ENCODE measurements at places on chromosomes 12 and 14. TPM values are rescaled to one million over a fixed set of nuclear protein-coding genes. Genes with fewer than 3 reads are reported as not detected.
A peak's percentile ranks its signal among the peaks of the same experiment; 100 is the strongest.

DNA sequence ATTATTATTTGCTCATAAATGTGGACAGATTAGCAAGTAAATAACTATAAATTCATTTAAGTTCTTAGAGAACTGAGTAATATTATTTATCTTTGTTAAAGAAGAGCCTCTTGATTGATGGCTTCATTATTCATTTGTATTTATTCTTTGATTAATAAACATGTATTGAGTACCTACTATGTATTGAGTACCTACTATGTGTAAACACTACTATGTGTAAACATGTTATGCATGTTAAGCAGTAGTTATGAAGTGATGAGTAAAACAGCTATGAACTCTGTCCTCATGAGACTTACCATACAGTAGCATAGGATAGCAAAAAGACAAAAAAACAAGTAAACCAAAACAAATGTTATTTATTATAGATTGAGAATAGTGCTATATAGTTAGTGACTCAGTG, 61.9 kb downstream of the MNAT1 start:
- DNase-seq = no peak

KLRB1 gene
- 3.0 TPM for total RNA-seq

PRMT5 gene
- 55.0 TPM for total RNA-seq

GMFB gene
- total RNA-seq = 34.4 TPM

GRCh38 chr14:59280961-59281360, 92.5 kb downstream of the DAAM1 start:
- DNase-seq = no peak

- DNase-seq = no peak
Observed at GRCh38 chr12:109065154-109065852, 12.9 kb downstream of the USP30 start.

DNA sequence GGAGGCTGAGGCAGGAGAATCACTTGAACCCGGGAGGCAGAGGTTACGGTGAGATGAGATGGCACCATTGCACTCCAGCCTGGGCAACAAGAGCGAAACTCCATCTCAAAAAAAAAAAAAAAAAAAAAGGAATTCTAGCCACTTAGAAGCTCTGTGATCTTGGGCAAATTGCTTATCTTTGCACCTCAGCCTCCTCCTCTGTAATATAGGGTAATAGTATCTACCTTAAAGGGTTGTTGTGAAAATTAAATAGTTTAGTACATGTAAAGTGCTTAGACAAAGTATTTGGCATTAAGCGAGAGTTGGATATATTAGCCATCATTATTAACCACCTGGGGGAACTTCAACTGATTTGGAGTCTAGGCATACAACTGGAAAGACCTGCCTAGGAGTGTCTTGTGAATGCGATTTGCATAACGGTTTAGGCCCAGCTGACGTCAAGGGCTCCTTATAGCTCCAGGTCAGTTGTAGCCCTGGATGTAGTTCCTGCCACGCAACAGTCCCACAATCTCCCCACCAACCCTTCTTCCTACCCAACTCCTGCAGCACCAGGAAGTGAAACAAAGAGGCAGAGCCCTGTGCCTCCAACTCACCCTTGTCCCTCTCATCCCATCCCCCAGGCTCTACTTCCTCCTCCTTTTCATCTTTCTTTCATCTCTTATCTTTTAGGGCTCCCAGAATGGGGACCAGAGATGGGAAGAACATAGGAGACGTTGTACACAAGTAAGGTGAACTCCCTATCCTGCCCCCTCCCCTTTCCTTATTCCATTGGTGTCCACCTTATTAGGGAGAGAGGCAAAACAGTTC, 2.1 kb upstream of the IL23A start:
- no peak for DNase-seq

POTEG gene
- total RNA-seq = not detected

DNA sequence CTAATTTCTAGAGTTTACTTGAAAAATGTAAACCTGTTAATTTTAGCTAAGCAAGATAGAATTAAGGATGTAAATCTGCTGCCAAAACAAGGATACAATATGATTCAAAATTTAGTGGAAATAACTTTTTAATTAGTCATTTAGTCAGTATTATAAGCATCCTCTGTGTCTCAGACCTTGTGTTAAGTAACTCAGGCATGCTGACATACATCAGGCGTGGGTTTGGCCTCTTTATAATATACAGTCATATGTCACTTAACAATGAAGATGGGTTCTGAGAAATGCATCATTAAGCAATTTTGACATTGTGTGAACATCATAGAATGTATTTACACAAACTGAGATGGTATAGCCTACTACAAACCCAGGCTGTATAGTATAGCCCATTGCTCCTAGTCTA, 386.9 kb downstream of the ZFP36L1 start:
- no peak for DNase-seq

- DNase-seq = no peak
Observed at GRCh38 chr14:27727251-27727770, 1039.3 kb upstream of the FOXG1 start.

DNA sequence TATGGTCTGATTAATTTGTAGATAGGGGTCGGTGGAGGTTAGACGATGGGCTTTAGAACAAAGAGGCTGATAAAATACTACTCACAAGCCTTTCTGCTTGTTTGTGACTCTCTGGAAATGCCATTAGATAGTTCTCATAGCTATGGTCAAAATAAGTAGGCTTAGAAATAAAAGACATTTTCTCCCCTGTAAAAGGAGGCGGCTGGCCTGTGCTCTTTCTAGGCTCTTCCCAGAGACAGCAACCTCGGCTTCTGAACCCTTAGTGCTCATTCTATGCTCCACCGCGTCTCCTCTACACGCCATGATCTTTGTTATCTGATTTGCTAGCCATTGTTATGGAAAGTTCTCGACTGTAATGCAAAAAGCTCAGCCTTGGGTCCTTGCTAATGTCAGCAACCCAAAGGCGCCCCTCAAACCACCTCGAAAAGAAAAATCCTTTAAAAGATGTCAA, 64.5 kb downstream of the CRADD start:
- peak; percentile 17 for DNase-seq

GRCh38 chr14:81415781-81416180, 15.7 kb upstream of the STON2 start:
- no peak for DNase-seq

GRCh38 chr12:51361161-51362016, 14.9 kb upstream of the CELA1 start:
- DNase-seq = no peak

GRCh38 chr12:88493636-88494035, 86.6 kb downstream of the KITLG start:
- DNase-seq = no peak

DNA sequence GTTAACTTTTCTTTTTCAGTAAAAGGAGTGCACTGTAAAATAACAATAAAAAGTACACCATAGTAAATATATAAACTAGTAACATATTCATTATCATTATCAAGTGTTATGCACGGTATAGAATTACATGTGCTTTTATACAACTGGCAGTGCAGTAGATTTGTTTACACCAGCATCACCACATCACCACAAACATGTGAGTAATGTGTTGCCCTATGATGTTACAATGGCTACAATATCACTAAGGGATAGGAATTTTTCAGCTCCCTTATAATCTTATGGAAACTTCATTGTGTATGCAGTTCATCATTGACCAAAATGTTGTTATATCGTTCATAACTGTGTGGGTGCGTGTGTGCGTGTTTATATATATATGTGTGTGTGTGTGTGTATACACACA, 23.5 kb upstream of the NEDD1 start:
- DNase-seq = no peak

MMP19 gene
- 0.81 TPM for total RNA-seq

DNA sequence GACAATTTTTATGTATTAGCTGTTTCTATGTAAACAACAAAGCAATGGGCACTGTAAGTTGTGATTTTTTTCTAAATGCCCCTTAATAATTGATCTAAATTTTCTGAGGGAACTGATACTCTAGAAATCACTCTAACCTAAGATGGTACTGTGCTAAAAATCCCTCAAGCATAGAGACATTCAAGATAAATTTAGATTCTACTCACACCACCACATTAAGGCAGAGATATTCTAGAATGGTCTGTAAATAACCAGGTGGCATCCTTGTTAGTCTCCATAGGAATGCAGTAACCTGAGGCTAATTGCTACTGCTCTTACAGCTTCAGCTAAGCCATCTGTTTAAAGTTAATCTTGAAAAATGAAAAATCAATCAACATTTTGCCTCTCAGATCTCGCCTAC, 87.3 kb downstream of the SLC41A2 start:
- DNase-seq = no peak

- no peak for DNase-seq
Observed at GRCh38 chr12:25942709-25943108, 15.8 kb upstream of the RASSF8 start.

SIX6 gene
- not detected for total RNA-seq

DNA sequence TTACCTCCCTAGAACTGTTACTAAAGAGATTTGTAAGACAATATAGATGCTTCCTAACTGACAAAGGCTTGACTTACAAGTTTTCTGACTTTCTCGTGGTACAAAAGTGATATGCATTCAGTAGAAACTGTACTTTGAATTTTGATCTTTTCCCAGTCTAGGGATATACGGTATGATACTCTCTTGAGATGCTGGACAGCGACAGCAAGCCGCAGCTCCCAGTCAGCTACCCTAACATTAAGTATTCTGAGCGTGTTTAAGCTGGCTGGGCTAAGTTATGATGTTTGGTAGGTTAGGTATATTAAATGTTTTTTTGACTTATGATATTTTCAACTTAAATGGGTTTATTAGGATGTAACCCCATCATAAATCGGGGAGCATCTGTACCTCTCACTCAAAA, 55.2 kb upstream of the CDKL1 start:
- DNase-seq = no peak

GRCh38 chr12:93149229-93149628, 220.1 kb upstream of the EEA1 start:
- no peak for DNase-seq

GRCh38 chr14:105999361-106000028, 473.1 kb downstream of the TMEM121 start:
- peak; percentile 96 for DNase-seq

Measured in activated T-cell treated with anti-CD3 and anti-CD28 coated beads, Interleukin-2, amount 50 U/mL, for 72 hours (primary cell).